ENCODE measurements at places on chromosomes 1 and 21.

GRCh38 chr1:248730507-248731335, 24.8 kb downstream of the LYPD8 start:
- DNase-seq: no peak

- no peak for DNase-seq
Measured at GRCh38 chr1:10195570-10195969, 14.8 kb upstream of the KIF1B start.

DNA sequence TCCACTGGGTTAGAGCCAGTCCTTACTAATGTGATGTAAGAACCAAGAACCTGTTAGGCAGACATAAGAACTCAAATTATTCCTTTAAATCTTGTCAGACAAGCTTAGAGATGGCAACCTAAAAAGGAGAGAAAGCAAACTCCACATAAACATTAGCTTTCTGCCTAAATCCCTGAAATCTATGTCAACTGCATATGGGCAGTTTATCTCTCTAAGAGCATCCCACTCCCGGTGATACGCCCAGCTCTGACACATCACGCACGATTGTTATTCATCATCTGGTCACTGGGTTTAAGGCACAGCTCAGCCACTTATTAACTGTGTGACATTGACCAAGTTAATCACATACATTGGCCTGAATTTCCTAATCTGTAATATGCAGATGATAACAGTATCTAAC, 323.7 kb downstream of the HHIPL2 start:
- no peak for DNase-seq

DNA sequence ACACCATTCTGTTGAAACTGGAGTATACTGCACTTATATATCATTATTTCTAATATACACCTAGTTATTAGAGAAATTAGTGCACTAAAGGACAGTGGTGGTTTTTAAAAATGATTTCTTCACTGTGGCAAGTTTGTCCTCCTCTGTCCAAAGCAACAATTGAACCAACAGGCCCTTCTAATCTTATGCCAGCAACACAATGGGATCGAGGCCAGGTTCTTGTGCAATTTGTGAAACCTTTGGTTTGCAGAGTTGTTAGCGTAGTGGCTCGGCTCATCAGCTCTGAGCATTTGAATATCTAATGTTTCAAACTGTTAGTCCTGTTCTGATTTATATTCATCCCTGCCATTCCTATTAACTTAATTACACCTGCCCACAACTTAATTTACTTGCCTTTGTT, 9.9 kb upstream of the LRRC39 start:
- DNase-seq: no peak

GRCh38 chr1:160558660-160559380, 20.5 kb downstream of the CD84 start:
- DNase-seq: no peak

- no peak for DNase-seq
Measured at GRCh38 chr1:98030483-98030882, 109.6 kb upstream of the DPYD start.

DNA sequence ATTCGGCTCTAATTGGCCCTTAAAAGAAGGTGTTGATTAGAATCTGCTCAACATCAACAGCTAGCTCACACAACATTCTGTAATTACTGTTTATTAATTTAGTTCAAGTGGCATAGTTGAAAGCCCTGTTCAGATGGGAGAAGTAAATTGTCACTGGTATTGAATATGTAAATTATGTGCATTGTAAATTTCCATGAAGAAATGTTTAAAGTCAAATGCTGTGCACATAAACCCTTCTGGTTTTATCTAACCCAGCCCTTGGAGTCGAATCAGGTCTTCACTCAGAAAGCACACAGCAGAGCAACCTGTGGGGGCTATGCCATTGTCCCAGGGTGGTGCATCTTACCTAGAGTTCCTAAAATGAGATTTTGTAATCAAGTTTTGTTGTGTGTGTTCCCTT, 65.4 kb upstream of the LMO4 start:
- DNase-seq: no peak

DNA sequence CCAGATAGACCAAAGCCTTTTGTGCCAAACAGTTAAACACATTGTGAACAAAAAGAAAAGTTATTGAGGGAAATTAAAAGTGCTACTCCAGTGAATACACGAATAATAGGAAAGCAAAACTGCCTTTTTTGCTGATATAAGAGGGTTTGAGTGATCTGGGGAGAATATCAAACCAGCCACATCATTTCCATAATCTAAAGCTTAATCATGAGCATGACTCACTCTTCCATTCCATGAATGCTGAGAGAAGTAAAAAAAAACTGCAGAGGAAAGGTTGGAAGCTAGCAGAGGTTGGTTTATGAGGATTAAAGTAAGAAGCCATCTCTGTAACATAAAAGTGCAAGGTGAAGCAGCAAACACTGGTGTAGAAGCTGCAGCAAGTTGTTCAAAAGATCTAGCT, 350.6 kb upstream of the NCAM2 start:
- DNase-seq: no peak

- DNase-seq: no peak
Measured at GRCh38 chr1:147837129-147837963, 65.2 kb upstream of the GJA8 start.

GRCh38 chr1:183506561-183506960, 34.3 kb downstream of the SMG7 start:
- DNase-seq: no peak

DNA sequence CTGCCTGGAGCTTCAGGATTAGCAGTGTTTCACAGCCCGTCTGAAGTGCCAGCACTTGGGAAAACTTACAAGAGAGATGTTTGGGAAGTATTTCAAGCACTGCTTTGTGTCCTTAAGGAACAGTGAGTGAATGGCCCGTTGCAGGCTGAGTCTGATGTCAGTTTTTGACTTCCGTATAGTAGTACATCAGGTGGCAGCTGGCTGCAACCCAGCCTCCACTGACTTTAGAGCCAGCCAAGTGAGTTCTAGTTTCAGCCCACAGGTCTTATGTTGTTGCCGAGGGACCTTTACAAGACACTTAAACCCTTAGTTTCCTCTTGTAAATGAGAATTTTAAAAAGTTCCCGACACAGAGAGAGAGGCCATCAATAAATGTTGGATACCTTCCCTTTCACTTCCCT, 35.0 kb downstream of the UCK2 start:
- DNase-seq: no peak

GRCh38 chr1:224273641-224274040, 56.3 kb downstream of the NVL start:
- no peak for DNase-seq

DNA sequence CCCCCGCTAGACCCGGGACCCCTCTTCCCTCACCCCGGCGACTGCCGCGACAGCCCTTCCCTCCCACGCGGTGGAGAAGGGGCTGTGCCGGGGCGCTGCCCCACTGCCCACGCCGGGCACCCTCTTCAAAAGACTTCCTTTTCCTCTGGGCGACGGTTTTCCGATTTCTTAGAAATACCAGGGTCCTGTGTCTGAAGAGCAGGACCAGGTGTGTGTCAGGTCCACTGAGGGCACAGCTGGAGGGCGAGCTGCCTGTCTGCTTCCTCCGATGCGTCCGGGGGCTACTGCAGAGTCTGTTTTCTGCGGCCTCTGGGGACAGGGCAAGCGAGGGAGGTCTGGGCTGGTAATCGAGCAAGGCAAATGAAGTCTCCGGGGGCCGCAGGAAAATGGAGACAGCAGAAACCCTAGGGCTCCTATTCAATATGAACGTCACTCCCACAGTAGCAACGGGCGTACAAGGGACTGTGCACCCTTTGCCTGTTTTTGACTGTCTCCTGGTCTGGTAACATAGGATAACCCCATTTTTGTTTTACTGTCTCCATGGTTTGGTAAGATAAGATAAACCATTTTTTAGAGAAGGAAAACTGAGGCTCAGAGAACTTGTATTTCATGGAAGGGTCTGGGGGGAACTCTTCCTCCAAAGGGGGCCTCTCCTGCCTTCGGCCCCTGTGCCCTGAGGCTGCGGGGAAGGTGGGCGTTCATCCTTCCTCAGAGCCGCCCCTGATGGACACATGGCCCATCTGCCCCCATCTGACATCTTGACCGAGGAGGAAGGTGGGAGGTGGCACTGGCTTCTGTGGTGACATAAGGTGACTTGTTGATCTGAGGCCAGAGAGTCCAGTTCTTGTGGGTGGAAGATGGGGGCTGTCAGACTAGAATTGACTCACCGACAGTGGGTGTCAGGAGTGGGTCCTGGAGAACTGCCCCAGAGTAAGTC, 970 bp downstream of the TNFRSF1B start:
- DNase-seq: no peak

DNA sequence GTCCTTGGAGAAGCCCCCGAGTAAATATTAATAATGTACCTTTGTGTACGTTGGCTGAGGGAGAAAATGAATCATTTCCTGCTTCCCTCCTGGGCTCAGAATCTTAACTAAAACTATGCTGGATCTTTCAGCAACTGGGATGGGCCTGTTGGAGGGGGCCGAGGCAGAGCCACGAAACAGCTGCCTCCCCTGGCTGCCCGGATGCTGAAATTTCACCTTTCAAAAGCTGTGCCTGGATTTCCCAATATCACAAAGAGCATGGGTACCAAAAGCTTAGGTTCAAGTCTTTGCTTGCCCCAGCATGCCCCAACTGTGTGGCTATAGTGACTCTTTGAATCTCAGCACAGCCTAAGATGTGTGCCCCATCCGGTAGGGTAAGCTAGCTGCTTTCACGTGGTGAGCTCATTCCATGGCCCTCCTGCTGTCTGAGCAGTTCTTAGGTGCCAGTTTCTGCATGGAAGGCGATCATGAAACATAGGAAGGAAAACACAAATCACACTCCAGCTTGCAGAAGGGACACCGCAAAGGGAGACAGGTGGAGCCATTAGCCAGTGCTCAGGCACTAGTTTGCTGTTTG, 473.5 kb downstream of the PTPRU start:
- no peak for DNase-seq

- no peak for DNase-seq
Measured at GRCh38 chr1:5911871-5912271, 80.4 kb downstream of the NPHP4 start.

GRCh38 chr1:41447995-41448770, 36.3 kb downstream of the EDN2 start:
- DNase-seq: no peak

- DNase-seq: no peak
Measured at GRCh38 chr1:198234520-198235251, 77.9 kb downstream of the NEK7 start.

DNA sequence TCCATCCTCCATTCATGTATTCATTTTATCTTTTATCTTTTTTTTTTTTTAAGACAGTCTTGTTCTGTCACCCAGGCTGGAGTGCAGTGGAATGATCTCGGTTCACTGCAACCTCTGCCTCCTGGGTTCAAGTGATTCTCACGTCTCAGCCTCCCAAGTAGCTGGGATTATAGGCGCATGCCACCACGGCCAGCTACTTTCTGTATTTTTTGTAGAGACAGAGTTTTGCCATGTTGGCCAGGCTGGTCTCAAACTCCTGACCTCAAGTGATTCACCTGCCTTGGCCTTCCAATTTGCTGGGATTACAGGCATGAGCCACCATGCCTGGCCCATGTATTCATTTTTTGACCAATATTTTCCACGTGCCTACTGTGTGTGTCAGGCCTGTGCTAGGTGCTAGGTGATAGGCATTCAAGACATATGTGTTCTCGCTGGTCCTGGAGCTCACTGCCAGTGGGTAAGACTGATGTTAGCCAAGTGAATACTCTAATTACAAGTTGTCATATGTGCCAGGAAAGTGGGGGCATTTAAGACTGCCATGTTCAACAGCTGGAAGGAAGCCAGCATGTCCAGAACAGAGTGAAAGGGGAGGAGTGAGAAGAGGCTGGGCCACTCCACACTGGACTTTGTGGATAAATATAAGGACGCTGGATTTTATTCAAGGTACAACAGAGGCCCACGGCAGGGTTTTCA, 5.3 kb upstream of the CELSR2 start:
- DNase-seq: no peak

DNA sequence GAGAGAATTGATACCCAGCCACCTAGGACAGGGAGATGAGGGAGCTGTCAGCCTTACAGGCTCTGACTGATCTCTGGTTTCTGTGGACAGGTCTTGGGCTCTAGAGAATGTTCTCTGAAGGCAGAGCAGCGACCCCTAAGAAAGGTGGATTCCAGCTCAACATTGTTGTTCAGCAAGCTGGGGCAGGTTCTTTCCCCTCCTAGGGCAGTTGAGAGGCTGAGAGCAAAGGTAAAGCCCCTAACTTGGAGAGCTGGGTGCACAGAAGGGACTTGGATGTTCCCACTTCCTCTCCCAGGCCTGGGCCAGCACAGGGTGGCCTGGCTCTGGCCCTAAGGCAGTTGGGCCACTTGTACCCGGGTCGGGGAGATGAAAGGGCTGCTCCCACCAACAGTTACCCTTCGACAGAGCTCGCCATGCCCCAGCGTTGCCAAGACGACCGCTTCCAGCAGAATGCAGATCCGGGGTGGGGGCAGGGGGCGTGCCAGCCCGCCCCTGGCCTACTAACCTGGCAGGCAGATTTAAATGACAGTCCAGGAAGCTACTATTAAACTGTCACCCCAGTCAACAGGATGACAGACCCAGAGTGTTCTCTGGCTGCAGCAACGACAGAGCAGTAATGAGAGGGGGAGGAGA, 31.6 kb downstream of the LRP8 start:
- DNase-seq: no peak

DNA sequence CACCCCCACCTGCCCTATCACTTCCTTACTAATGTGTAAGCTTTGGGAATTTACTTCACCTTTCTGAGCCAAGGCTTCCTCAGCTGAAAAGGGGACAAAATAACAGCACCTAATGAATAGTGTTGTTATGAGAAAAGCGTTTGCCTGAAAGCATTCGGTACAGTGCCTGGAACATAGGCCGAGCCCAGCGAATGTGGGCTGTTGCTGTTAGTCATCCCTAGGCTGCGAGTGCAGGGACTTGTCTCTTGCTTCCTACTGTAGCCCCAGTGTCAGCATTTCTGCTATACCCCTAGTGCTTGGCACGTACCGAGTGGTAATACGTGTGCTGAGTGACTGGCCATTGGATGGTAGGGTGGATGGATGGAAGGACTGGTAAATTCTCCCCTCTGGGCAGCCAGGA, 16.7 kb upstream of the KPNA6 start:
- DNase-seq: no peak

- DNase-seq: peak; percentile 24
Measured at GRCh38 chr21:25396135-25396711, 211.1 kb downstream of the MRPL39 start.

- no peak for DNase-seq
Measured at GRCh38 chr1:15618655-15619525, 1.6 kb downstream of the DDI2 start.

GRCh38 chr1:195915826-195916225, 692.4 kb downstream of the KCNT2 start:
- no peak for DNase-seq

- DNase-seq: no peak
Measured at GRCh38 chr1:236065509-236066005, 667 bp upstream of the NID1 start.

GRCh38 chr1:148354284-148354912, 128.7 kb downstream of the PPIAL4G start:
- DNase-seq: no peak

DNA sequence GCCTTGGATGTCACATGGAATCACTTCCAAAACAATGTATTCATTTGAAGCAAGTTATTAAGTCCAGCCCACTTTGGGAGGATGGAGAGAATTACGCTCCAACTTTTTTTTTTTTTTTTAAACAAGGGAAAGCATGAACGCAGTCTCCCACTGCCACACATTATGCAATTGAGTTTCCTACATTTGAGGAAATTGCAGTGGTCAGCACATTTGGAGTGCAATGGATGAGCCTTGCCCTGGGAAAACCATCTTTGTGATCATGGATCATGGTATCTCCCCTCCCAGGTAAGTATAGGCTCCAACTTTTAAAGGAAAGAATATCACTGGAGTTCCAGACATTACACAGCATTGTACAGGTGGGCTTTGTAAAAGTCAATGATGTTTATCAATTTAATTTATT, 26.7 kb downstream of the MAP10 start:
- no peak for DNase-seq

Data from stimulated activated CD8-positive, alpha-beta memory T cell treated with anti-CD3 and anti-CD28 coated beads, Interleukin-15, amount 100 ng/mL, for 24 hours (primary cell).